ENCODE measurements at places on chromosomes 1 and 21.

DNA sequence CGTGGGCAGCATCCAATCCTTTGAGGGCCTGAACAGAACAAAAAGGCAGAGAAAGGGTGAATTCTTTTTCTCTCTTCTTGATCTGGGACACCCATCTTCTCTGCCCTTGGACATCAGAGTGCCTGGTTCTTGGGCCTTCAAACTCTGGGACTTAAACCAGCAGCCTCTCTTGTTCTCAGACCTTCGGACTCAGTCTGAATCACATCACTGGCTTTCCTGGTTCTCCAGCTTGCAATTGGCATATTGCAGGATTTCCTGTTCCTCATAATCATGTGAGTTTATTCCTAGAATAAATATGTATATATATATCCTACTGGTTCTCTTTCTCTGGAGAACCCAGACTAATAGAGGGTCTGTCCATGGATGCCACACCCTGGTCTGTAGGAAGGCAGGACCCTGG, 16.3 kb upstream of the TENT5C start:
- no peaks in the 10 kb centered on the region for H3K36me3 ChIP-seq
- no peaks in the 10 kb centered on the region for H3K27me3 ChIP-seq
- H3K4me3 ChIP-seq = no peak overlapping the region
- H3K4me1 ChIP-seq = no peaks in the 10 kb centered on the region

GRCh38 chr1:28257736-28258135, 1.6 kb upstream of the SESN2 start:
- peaks cover 7% of the 10 kb centered on the region for H3K36me3 ChIP-seq
- DNase-seq = no peak
- H3K27me3 ChIP-seq = peaks cover 2% of the 10 kb centered on the region
- H3K27ac ChIP-seq = peak overlapping the region; percentile 89
- peak overlapping the region; percentile 85 for H3K4me3 ChIP-seq

DNA sequence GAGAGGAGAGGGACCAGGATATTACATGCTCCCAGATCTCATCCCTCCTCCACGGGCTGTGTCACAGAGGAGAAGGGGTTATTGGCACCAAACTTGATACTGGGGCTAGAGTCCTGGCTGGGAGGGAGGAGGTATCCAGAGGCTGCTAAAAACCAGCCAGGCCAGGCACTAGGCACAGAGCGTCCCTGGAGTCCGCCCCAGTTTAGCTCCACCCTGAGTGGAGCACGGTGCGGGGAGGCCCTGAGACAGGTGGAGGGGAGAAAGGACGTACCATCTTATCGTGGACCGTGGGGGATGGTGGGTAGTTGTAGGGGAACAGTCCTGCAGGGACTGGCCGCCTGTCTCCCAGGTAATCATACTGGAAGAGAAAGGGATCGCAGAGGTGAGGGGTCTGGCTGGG, 42.7 kb upstream of the GOLT1A start:
- no peaks in the 10 kb centered on the region for H3K36me3 ChIP-seq
- H3K4me3 ChIP-seq = no peak overlapping the region
- no peak for DNase-seq
- no peaks in the 10 kb centered on the region for H3K27me3 ChIP-seq

DNA sequence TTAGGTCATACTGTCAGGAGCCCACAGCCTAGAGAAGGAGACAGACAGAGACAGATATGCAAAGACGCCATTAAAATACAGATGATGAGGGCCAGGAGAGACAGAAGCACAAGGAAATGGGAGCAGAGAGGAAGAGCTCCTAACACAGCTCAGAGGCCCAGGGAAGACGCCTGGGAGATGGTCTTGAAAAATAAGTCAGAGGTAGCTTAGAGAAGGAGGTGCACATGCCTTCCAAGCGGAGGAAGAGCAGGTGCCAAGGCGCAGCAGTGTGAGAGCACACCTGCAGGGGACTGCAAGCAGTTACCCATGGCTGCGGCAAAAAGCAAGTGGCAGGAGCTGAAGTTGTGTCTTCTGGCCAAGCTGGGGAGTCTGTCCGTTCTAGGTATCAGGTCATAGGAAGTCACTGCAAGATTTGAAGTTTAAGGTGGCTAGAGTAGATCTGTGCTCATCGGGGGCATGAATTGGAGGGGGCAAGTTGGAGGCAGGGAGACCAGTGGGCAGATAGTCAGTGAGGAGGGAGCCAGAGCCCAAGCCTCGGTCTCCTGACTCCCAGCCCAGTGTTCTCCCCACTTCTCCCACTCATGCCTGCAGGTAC, 1.3 kb upstream of the TRABD2B start:
- DNase-seq = no peak
- H3K4me1 ChIP-seq = peaks cover 6% of the 10 kb centered on the region
- peaks cover 51% of the 10 kb centered on the region for H3K27me3 ChIP-seq

Measured in activated naive CD8-positive, alpha-beta T cell treated with anti-CD3 and anti-CD28 coated beads, Interleukin-2, amount 50 U/mL, for 24 hours (primary cell).